ENCODE measurements at places on chromosomes 7 and 10.

- no peak for DNase-seq
Observed at GRCh38 chr10:13338390-13339110, 9.5 kb downstream of the SEPHS1 start.

GRCh38 chr7:92799446-92800211, 36.7 kb downstream of the CDK6 start:
- DNase-seq: no peak

DNA sequence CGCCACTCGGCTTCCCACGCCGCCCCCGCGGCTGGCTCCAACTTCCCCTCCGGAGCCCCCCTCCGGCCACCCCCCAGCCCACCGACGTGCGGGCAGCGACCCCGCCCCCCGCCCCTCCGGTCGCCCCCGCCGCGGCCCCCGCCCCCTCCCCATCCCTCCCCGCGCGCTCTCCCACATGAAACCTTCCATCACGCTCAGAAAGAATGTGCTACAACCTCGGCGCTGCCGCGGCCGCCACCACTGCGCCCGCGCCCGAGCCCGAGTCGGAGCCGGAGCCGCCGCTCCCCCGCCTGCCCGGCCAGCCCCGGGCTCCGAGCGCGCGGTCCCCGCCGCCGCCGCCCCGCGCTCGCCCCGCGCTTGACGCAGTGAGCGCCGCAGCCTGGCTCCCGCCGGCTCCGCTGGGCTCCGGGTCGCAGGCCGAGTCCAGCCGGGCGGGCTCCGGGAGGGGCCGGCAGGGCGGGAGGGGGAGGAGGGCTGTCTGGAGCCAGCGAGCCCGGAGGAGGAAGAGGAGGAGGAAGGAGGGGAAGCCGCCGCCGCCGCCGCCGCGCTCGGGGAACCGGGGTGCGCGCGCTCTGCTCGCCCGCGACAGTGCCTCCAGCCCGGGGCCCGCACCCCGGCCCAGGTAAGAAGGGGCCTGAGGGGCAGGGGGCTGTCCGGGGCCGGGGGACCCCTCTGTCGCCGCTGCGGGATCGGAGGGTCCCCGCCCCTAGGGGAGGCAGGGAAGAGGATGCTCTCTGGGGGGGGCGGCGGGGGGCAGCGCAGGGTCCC, 4.3 kb upstream of the ELFN1 start:
- DNase-seq: no peak

GRCh38 chr10:6625428-6625827, 45.4 kb upstream of the PRKCQ start:
- no peak for DNase-seq

DNA sequence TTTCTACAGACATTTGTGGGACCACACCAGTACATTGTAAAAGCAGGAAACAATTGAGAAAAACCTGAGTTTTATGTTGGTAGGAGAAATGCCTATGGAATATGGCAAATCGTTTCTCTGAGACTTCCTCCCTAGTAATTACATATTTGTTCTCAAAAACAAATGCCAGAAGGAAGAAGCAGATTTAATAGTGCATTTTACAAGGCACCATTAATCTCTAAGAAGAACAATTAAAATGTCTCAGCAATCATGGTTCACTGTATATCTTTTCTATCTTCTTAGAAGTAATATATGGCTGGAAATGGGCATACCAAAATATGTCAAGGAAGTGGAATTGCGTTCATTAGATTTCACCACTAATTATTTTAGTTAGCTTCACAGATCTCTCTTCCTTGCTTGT, 13.3 kb downstream of the CAV1 start:
- DNase-seq: no peak

All from brain pericyte (primary cell).